ENCODE measurements at places on chromosomes 16 and 17.

DNA sequence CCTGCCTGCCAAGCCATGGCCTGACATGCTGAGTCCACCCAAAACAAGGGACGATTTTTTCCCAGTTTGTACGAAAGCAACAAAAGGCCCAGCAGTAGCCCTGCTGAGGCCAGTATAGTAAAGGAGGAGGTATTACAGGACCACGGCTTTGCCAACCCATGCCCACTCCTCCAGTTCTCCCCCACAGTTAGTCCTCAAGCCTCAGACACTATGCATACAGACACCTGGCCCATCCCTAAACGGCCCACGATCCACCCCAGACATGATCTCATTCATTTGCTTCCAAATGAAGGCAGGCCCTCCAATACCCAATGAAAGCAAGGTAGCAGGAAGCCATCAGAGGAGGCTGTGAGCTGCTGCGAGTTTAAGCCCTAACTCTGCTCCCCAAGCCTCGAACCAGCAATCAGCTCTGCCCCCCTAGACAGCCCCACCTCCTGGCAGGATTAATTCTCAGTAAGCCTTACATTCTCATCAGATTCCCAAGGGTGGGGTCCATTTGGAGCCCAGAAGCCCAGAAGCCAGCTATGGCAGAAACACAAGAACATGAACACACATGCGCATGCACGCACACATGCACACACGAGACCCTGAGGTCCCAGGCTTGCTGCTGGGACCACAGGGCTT, 4.9 kb downstream of the HDAC5 start:
- DNase-seq = no peak

DNA sequence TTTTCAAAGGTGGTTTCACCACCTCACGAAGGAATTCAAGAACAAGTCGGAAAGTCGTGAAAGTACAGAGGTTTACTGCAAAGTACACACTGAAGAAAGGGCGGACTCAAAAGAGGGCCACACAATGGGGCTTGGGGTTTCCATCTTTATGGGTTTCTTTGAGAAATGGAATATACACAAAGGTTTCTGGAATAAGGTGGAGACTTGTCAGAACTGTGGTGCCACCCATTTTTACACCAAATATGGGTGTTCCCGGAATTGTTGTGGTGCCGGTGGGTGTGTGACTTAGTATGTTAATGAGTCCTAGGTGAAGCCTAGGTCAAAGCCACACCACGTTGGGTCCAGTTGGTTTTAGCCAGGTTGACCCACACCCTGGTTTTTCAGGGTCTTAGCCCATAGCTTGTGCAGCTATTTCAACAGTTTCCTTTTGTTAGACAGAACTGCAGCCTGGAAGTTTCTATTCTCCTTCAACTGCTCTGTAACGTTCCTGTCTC, 567 bp upstream of the GCSH start:
- no peak for DNase-seq

GRCh38 chr16:26475596-26475995, 591.1 kb upstream of the C16orf82 start:
- no peak for DNase-seq

DNA sequence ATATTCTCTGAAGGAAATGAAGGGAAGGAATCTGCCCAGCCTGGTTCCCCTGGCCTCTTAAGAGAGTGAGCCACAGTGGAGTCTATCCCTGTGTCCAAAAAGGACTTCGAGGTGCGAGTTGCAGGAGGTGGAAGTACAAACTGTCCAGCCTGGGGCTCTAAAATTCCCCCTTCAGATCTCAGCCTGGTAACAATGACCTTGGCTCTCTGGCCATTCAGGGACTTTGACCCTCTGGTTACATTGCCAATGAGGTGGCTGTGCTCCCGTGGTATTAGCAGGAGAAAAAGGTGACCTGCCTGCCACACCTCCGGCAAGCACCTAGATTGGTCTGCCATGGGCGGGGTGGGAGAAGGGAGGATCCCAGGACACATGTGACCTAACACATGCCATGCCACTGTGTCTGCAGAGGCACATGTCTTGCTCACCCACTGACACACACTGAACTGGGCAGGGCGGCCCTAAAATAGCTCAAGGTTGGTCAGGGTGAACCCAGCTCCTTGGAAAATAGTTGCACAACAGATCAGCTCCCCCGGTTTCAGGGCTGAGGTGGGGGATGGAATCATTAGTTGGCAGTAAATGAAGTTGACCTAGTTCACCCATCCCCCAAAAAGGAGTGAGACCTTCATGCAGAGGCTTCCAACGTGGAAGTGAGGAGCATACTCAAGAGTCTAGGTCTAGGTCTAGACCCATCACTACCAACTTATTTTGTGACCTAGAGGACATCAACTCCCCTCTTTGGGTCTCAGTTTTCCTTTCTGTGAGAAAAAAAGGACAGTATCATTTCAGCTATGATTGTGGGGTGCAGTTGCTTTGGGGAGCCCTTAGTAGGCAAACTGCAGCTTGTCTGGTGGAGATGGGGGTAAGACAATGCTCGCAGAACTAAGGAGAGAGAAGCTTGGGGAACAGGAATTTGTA, 2.2 kb downstream of the NR1D1 start:
- DNase-seq = peak; percentile 76

GRCh38 chr17:17552351-17553216, 38.9 kb downstream of the PEMT start:
- DNase-seq = no peak

GRCh38 chr17:65270499-65271253, 133.5 kb downstream of the RGS9 start:
- DNase-seq = no peak

DNA sequence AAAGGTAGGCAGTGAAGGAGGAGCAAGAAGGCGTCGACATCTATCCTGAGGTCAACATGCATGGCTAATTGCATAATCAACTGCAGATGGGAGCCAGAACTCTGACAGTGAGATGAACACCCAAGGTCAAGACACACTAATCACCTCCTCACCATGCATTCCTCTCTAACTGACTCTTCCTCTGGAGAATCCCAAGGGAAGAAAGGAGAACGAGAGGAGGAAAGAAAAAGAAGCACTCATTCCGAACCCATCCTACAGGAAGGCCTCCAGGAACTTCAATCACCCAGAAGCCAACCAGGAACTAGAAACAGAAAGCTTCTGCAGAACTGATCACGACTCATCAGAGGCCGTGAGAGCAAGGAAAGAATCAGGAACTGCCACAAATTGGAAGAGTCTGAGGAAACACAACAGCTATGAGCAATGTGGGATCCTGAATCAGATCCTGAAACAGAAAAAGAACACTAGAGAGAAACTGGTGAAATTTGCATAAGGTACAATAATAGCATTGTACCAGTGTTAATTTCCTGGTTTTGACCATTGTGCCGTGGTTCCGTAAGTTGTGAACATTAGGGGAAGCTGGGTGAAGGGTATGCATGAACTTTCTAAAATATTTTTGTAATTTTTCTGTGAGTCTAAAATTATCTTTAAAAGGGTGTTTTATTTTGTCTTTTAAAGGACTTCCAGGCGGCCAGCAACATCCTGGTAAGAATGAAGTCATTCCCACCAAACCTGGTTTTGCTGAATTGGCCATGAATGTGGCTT, 10.0 kb upstream of the BEAN1 start:
- no peak for DNase-seq

DNA sequence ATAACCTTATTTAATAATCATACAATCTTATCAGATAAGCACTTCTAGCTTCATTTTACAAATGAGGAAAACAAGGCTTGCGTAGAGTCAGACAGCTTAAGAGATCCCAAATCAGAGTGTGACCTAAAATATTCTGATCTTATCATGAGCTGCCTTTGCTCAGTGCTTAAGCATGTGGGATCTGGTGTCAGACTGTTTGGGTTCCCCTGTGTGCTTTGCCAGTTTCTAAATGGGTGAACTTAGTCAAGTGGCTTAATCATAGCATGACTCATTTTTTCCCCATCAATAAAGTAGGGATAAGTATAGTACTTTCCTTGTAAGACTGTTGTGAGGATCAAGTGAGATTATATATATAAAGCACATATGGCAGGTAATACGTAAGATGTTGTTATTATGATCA, 612.6 kb upstream of the C16orf82 start:
- DNase-seq = no peak

- no peak for DNase-seq
Observed at GRCh38 chr17:28645576-28645939, 600 bp upstream of the BLTP2 start.

DNA sequence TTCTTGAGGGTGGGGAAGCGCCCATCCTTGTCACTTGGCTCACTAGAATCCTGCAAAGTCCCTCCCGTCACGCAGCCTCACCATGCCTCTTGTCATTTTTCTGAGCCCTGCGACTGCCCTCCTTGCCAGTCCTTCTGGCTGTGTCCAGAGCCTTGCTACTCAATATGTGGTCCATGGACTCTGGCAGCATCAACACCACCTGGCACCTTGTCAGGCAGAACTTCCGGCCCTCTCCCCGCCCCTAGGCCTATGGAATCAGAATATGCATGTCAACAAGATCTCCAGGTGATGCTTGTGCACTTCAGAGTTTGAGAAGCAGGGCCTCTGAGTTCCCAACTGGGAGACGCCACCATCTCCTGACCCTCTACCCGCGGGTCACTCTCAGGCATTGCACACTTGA, 12.1 kb downstream of the PIMREG start:
- DNase-seq = no peak

- no peak for DNase-seq
Observed at GRCh38 chr17:56465886-56466285, 127.6 kb upstream of the NOG start.

DNA sequence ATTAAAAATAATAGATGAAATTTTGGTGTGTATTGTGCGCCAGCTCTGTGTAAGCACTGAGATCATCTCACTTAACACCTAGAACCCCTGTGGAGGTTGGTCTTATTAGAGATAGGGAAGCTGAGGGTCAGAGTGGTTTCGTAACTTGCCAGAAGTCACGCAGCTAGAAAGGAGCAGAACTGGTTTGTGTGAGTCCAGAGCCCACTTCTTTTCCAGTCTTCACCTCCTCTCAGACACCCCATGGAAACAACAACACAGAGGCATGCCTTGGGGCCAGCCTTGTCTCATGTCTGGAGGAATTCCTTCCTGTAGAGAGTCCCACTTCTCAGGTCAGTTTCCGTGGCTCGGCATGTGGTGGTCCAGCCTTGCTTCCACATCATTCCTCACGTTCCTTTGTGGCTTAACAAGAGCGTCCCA, 16.5 kb downstream of the YPEL2 start:
- DNase-seq = no peak

DNA sequence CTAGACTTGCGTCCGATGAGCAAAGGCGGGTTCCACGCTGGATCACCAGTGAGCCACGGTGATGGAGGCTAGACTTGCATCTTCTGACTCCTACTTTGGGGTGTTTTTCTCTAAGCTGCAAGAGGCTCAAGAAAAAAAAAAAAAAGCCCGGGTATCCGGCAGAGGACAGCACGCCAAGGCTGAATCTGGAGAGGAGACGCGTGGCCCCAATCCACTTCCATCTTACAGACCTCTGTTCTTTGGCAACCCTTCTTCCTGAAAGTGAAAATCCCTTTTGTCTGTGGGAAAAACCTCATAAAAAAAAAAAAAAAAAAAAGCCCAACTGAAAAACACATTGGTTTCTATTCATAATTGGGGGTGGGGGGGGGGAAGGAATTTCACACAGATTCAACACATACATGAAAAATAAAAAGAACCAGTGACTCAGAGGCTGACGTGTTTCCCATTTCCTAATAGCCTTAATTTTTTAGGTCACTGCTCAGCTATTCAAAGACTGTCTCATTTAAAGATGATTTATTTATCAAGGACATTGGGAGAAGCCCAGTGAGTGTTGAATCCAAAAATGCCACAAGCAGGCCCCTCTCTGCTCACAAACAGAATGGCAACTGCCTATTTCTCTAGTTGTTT, 258.3 kb downstream of the FOXL1 start:
- DNase-seq = no peak

GRCh38 chr17:29584452-29585079, 4.9 kb downstream of the GIT1 start:
- no peak for DNase-seq

DNA sequence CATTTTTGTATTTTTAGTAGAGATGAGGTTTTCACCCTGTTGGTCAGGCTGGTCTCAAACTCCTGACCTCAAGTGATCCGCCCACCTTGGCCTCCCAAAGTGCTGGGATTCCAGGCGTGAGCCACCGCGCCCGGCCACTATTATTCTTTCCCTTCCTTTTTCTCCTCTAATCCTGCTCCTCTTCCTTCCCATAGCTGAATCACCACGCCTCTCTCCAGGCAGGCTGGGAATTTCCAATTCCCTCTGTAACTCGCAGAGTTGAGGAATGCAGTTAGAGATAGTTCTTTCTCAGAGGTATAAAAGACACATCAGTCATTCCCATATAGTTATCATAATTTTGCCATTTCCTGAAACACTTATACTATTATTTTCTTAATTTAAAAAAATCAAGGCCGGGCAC, 11.2 kb downstream of the METTL16 start:
- DNase-seq = no peak

All from tibial nerve (tissue), 4 donors.